Hematopoietic multipotent progenitor cell treated with erythropoietin and hydrocortisone succinate and interleukin-3 and kit ligand, for 6 days (in vitro differentiated cells): ENCODE measurements at places on chromosomes 1 and 21.
A peak's percentile ranks its signal among the peaks of the same experiment; 100 is the strongest.

- no peak for DNase-seq
Measured at GRCh38 chr1:14110040-14110439, 410.1 kb downstream of the PRDM2 start.

GRCh38 chr1:84541679-84542078, 32.6 kb downstream of the CTBS start:
- peak; percentile 54 for DNase-seq

DNA sequence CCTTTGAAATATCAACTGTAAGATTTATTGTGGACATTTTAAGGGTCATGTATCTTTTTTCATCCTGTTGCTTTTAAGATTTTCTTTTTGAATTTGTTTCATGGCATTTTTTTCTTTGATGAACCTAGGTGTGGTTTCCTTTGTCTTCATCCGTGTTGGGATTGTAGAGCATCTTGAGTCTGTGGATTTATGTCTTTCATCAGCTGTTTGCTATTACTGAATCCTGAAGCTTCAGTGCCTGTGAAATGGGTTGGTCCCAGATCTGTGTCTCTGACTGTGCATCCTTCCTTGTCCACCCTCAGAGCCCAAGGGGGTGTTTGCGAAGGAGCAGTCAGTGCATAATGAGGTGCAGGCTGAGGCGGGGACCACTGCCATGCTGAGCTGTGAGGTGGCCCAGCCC, 37.3 kb downstream of the OBSCN start:
- DNase-seq: no peak

DNA sequence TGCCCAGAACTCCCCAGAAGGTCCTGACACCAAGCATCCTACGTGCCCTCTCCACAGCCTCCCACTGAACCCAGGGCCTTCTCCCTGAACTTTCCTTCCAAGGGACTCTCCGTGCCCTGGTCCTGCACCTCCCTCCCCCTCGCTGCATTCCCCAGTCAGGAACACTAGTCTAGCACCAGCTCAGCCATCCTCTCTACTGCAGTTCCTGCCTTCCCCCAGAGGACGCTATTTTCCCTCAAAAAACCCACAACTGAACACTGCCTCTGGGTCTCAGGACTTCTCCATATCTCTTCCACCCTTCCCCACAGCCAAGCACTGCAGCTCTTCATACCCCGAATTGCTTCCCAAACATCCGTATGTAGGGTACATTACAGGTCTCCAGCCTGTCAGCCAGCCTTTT, 12.6 kb upstream of the ARTN start:
- no peak for DNase-seq

- no peak for DNase-seq
Measured at GRCh38 chr21:46108827-46109312, 11.0 kb downstream of the COL6A2 start.

GRCh38 chr1:156251527-156251926, 3.7 kb upstream of the PAQR6 start:
- peak; percentile 56 for DNase-seq

DNA sequence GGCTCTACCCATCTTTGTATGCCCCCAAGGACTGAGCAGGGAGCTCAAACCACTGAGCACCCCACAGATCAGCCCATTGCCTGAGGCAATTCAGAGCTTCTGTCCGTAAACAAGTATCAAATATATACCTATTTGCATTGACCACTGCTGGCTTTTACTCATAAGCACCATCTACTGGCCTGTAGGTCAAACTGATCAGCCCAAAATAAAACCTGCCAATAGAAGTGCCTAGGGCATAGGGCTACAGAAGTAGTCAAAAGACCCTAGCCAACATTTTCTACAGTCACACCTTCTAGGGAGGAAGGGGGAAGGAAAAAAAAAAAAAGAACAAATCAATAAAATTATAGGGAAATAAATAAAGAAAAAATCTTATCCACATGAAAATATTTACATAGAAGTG, 5.3 kb upstream of the LCE3D start:
- DNase-seq: peak; percentile 1

DNA sequence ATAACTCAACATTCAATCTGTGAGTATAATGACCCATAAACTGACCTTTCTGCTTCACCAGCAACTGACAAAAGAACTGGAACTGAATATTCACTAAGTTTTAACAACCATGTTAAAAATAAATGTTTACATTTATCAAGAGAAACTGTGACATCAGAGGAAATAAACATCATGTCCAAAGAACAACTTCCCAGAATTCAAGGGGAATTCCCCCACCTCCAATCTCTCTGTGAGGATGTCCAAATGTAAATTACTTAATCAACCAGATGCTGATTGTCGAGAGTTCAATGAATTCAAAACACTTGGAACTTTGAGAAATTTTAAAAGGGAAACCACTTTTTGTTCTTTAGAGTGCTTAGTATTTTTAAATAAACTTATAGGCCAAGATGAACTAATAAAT, 365.6 kb upstream of the ADGRL2 start:
- DNase-seq: no peak

- no peak for DNase-seq
Measured at GRCh38 chr1:19728413-19729145, 63.9 kb downstream of the HTR6 start.

DNA sequence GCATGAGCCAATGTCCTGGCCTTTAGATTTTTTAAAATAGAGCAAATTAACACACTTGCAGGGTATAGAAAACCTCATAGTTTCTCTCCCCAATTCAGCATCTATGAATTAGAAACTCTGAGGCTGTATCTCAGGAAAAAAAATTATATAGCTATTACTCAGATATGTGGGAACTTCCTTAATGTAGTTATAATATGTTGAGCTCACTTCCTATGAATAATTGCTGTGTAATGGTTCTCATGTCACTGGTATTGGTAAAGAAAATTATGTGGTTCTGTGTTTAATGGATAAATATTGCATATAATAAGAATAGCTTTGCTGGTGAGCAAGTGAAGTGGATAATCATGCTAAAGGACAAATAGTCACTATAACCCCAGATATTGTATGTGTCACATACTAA, 2019.8 kb downstream of the NCAM2 start:
- DNase-seq: no peak

GRCh38 chr1:76562292-76562691, 305.0 kb upstream of the ST6GALNAC5 start:
- no peak for DNase-seq

GRCh38 chr1:223748773-223749733, 36.7 kb downstream of the CAPN2 start:
- DNase-seq: peak; percentile 78

DNA sequence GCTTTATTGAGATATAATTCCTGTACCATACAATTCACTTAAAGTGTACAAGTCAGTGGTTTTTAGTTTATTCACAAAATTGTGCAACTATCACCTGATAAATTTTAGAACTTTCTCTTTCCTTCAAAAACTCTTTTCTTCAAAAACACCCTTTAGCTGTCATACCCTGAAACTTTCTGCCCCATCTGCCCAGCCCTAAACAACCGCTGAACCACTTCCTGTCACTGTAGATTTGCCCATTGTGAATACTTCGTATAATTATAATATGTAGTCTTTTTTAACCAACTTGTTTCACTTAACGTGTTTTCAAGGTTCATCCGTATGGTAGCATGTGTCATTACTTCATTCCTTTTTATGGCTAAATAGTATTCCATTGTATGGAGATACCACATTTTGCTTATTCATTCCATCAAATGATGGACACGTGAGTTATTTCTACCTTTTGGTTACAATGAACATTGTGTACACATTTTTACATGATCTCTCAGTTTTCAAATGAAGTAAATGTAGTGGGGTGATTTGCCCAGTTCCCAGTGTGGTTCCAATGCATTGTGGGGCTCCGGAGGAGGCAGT, 37.9 kb downstream of the WNT4 start:
- no peak for DNase-seq

DNA sequence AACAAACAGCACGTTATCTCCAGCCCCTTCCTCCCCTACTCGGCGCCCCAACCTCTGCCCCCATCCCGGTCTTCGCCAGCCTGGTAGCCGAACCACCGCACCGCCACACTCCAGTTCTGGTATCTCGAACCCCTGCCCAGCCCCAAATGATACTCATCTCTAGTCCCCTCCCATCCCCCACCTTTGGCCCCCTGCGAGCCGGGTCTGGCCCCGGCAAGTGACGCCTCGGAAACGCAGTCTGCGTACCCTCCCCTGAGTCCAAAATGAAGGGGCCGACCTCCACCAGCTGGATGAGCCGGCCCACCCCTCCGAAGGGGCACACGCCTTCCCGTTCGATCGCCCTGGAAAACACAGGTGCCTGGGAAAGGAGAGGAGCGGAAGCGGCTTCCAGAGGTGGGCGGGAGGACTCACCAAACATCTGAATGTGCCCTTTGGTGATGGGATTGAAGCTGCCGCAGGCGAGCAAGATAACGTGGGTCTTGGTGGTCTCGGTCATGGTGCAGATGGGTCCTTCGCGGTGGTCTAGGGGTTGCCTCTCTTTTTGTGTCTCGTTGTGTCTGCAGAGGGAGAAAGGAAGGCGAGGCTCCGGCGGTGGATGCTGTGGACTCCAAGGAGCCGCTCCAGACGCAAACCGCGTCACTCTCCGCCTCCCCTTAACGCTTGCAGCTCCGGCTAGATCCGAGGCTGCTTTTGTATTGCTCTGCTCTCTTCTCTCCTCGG, at the start of gene NMNAT2:
Gene NMNAT2 (minus strand): TSS at position 609 of the 720 bp plus-strand sequence. CDS start 113 bp downstream, at position 496.
- no peak for DNase-seq

- no peak for DNase-seq
Measured at GRCh38 chr1:220564216-220564615, 36.3 kb downstream of the MARK1 start.

- no peak for DNase-seq
Measured at GRCh38 chr1:226660410-226661182, 78.5 kb downstream of the ITPKB start.

GRCh38 chr1:222974496-222974895, 159.7 kb downstream of the DISP1 start:
- peak; percentile 43 for DNase-seq

DNA sequence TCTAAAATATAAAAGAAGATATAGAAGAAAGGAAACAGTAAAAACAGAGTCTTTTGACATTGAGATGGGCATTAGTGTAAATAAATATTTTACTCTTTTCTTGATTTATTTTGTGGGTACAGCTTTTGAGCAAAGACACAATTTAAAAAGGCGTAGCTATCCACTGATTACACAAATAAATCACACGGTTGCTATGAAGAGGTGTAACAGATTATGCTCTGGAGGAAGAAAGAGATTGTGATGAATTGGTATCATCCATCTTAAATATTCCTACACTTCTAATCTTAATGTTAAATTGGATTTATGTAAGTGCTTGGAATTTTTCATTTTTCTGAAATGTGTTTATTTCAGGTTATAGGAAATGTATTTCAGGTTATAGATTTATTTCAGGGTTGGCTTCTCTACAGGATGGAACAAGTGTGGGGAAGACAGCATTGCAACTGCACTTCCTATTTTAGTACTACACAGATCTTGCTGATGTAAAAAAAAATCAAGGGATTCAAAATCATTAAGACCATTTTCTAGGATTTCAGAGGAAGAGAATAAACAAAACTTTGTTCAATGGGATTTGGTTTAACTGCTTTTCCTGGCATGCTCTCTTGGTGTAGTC, 15.3 kb downstream of the XCL1 start:
- no peak for DNase-seq

- peak; percentile 55 for DNase-seq
Measured at GRCh38 chr1:6209661-6210580, 4.0 kb downstream of the RNF207 start.

- DNase-seq: no peak
Measured at GRCh38 chr1:167670563-167670962, 40.5 kb downstream of the RCSD1 start.

- no peak for DNase-seq
Measured at GRCh38 chr1:200336101-200336845, 73.6 kb downstream of the ZNF281 start.

- DNase-seq: no peak
Measured at GRCh38 chr1:209241487-209241886, 342.0 kb upstream of the CAMK1G start.

- no peak for DNase-seq
Measured at GRCh38 chr1:234776256-234776875, 166.4 kb upstream of the IRF2BP2 start.

- no peak for DNase-seq
Measured at GRCh38 chr21:31845151-31845729, 27.6 kb upstream of the HUNK start.

DNA sequence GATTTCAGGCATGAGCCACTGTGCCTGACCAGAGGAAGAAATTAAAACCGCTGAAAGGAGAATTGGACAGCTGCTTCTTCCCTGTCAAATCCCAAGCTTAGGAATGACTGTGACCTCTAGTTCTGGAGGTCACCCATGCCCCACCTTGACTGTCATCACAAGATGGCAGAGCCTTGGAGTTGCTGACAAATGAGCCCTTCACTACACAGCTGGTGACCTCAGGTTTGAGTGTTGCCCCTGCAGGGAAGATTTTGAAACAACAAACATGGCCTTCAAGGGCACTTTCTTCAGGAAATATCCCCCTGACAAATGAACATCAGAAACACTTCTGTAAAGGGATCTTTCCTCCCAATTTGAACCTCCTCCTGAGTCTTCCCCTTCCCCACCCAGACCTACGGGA, 6.9 kb upstream of the SLC45A3 start:
- no peak for DNase-seq

- no peak for DNase-seq
Measured at GRCh38 chr1:32082022-32082421, 9.3 kb downstream of the TMEM39B start.

DNA sequence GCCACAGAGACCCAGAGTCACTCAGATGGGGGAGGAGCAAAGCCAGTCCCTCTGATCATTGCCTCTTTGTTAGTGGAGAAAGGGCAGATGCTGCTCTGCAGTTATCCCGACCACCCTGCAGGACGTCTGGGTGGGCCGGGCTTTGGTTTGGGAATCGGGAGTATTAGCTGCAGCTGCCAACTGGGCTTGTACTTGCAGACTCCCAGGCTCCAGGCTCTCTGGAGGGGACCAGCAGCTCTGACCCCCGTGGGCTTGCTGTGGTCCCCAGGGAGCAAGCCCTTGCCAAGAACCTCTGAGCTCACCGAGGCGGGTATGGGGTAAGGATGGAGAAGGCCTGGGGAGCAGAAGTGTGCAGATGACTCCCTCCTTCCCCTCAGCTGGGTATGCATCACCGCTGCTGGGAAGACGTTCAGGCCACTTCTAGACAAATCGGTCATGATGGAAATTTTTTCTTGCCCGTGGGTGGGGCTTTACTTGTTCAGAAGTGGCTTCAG, 21.6 kb downstream of the MAPKAPK2 start:
- DNase-seq: no peak

GRCh38 chr1:201614262-201615015, 75.5 kb downstream of the NAV1 start:
- DNase-seq: peak; percentile 50

DNA sequence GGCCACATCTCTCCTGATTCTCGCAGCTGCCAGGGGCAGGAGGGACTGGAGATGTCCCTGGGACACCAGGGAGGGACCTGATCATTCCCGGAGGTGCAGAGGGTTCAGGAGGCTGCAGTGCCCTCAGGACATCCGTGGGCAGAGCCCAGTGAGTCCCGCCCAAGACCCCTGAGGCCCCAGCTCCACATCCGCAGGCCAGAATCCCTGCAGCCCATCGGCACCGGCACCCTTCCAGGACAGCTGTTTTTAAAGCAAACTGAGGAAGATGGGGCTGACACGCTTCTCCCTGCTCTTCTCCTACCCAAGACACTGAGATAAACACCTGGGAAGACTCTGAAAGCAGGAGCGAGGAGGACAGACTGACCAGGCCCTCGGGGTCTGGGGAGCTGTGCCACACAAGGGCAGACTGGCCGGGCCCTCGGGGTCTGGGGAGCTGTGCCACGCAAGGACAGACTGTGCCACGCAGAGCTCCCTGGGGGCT, 25.5 kb downstream of the SLC19A1 start:
- DNase-seq: no peak
